ENCODE measurements at places on chromosomes 4 and X. TPM values are rescaled to one million over a fixed set of nuclear protein-coding genes. Genes with fewer than 3 reads are reported as not detected.

DNA sequence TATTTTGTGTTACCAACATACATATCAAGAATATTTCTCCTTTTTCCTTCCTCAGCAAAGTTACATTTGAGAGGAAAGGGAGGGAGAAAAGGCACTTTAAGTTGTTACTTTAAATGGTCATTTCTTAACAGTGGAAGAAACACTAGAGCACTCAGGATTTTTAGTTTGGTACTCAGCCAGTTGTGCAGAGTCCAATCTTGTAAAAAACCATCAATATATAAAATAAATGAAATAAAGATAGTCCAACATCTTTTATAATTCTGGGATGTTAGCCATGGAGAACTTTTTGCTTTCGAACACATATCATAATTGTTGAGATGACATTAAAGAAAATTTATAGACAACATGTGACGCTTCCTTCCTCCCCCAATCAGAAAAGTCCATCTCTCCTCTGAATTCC is 253.8 kb downstream of the QDPR start:
- no peak for DNase-seq

GRCh38 chrX:117972711-117973109 is 143.9 kb downstream of the KLHL13 start:
- DNase-seq, result peak; percentile 1

GRCh38 chrX:78066110-78066509 is 37.9 kb upstream of the PGK1 start:
- DNase-seq, result no peak

- peak; percentile 19 for DNase-seq
Observed at GRCh38 chrX:137194164-137194563, 160.4 kb upstream of the GPR101 start.

GRCh38 chrX:42149765-42150164 is 226.4 kb upstream of the CASK start:
- no peak for DNase-seq

DNA sequence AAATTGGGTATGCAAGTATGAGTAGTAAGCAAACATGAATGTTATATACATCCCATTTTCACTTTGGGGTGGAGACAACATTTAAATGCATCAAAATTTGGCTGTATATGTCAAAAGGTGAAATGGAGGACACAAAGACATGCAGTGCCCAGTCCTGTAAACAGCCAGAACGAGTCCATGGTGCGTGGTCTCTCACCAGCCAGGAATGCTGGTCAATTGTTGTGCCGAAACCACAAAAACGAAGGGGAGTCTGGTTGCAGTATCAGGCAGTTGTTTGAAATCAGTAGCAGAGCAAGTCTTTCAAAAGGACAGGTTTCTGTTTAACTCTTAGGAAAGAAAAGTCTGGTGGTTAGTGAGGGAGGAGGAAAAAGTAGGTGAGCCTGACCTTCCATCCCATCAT is 22.3 kb upstream of the RNF150 start:
- DNase-seq, result no peak

DNA sequence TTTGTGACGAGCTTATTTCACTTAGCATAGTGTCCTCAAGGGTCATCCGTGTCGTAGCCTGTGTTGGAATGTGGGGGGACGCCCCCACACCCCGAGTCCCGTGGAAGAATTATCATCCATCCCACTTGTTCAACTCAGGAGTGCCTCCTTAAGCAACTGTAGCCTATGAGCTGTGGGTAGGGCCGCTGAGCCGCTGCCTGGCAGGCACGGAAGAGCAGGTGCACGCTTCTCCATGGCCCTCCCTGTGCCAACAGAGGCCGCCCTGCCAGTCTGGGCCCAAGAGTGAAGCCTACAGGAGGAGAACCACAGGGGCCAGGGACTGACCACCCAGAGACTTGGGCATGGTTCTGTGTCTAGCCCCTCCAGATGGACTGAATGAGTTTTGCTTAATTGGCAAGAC is 2.3 kb upstream of the RGS12 start:
- DNase-seq, result peak; percentile 25

Gene AFF2
- 14.6 TPM for total RNA-seq

GRCh38 chr4:100268789-100269188 is 78.5 kb upstream of the DDIT4L start:
- no peak for DNase-seq

Gene C4orf36
- not detected for total RNA-seq

Measured in H7 (cell line).